ENCODE measurements at places on chromosomes 1 and 21.

- DNase-seq = peak; percentile 78
Measured at GRCh38 chr1:205976708-205977401, 26.3 kb downstream of the RAB7B start.

DNA sequence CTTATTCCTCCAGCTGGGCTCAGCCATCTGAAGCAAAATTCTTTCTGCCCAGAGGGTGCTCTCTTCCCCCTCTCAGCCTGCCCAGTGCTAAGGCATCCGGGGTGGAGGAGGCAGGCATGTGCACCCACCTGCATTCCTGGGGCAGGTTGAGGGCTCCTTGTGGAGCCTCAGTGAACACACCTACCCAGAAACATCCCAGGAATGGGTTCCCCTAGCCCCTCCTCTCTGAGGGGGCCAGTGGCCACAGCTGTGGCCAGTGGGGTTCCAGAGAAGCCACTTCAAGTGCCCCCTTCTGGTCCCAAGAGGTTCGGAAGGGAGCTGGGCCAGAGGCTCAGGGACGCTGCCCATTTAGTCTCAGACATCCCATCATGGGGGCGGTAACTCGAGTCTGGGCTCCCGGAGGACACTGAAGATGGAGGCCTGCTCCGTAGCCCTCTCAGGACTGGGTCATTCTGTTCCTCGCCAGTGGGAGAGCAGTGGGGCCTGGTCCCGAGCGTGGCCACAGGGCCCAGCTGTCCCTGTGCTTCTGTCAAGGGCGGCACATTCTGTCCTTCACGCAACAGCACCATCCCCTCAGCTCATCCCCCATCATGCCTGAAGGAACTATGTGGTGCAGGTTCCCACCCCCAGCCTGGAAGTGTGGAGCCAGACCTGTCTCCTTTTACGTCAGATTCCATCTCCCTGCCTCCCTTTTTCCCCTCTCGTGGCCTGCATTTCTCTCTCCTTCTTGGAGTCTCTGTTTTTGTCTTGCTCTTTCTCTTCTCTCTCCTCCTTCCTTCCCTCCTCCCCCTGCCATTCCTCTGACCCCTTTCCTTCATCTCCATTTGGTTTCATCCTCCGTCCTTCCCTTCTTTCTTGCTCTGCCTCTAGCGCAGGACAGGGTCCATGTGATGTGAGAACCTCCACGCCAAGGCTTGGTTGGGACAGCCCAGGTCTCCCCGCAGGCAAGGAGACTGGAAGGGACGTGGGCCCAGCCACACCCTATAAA lies 49.6 kb upstream of the KDM4A start:
- no peak for DNase-seq

- peak; percentile 8 for DNase-seq
Measured at GRCh38 chr1:150563340-150564038, 14.3 kb downstream of the ADAMTSL4 start.

DNA sequence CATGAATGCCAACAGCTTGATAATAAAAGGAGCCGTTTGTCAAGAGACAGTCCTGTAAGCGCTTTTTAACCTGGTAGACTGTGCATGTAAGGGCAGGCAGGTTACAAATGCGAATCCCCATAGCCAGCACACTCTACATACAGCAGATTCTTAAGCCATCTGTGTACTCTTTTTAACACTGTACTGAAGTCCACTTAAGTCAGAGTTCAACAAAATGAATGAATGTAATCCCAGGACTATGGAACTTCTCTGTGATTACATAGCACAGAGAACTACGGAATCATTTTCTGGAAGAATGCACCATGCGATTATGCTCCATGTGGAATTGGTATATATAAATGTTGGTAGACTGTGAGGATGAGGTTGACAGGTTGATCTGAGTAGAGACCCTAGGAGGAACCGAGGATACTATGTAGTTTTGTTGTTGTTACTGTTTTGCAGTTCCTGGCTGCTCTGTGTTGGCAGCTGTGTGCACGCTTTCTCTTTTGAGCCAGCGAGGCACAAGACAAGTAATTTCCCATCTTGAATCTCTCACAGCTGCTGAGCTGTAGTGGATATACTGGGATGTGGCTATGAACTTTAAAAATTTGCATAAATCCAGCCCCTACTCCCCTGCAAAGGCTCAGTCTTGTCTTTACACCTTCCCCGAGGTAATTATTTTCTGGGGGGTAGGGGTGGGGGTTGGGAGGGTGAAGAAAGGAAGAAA lies 21.9 kb downstream of the LRRC8D start:
- DNase-seq = no peak

DNA sequence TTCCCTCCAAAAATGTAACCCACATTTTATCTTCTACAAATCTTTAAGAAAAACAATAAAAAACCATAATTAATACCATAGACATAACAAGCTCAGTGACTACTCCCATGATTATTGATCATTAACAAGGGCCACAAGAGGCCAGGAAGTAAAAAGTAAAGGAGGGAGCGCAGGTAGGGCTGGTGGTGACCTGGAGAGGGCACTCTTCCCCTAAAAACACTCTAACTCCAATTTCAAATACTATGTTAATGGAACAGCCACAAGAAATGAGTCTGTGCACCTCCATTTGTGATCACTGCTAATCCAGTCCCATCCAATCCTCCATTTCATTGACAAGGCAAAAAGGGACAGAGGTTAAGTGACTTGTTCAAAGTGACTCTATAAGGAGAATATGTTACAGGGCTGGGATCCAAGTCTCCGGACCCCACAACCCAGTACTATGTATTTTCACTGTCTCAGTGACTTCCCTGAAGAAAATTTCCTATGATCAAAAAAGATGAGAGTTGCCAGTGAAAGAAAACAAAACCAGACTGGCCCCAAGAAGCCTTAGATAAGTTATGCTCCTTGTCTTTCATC lies 41.2 kb upstream of the CFAP298 start:
- DNase-seq = no peak

- DNase-seq = no peak
Measured at GRCh38 chr1:147078606-147079399, 93.5 kb downstream of the PRKAB2 start.

GRCh38 chr1:241917487-241917886 lies 40.1 kb upstream of the BECN2 start:
- DNase-seq = no peak

DNA sequence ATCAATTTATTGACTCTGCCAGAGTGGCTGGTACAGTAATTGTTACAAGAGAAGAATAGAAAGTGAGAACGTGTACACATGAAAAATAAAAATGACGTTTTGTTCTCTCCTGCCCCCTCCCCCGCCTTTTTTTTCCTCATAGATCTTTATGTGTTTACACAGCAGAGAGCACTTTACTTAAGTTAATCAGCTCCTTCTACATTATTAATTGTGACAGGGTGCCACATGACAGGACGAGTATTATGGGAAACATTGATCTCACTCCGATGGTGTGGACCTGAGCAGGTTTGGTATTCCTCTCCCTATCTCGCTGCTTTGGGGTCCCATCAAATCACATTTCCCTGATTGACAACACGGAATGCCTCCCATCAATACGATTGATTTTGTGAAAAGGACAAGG lies 285.7 kb downstream of the TM2D1 start:
- DNase-seq = no peak

GRCh38 chr1:213623064-213623581 lies 364.6 kb upstream of the PROX1 start:
- DNase-seq = no peak

DNA sequence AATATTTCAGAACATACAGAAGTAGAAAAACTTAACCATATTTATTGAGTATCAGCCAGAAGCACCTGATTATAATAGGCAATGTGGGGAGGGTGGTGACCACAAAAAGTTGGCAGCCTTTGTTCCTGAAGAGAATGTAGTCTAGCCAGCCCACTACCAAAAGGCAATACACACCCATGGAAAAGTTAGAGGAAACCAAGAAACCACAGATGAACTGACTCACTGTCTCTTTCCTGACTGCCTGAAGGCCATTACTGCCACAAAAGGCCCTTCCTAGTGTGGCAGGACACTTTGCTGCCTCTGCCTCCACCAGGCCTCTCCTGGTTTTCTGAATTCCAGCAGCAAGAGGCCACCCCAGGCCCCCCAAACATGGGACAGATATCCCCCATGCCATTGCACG lies 14.6 kb upstream of the PROX1 start:
- DNase-seq = no peak

DNA sequence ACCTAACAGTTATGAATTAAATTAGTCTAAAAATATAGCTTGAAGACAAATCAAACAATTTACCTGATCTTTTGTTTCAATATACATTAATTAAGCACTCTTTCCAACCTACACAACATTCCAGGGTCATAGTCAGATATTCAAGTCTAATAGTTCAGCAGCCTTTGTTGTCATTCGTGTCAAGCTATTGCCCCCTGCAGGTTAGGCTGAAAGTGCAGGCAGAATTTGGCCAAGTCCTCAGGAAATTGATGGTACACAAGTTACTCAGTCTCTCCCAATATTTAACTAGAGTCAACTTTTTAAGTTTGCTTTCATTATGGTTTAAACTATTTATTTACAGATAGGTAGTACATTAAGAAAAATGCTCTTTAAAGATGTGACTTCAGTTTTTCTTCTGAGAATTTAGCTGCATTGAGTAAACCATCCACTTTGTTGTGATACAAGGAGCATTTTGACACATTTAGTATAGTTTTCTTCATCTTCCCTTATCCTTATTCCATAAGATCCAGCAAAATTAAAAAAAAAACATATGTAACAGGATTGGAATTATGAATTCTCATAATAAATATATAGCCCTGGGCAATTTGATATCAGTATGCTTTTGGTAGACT lies 130.3 kb upstream of the DPYD start:
- DNase-seq = peak; percentile 20

- DNase-seq = peak; percentile 38
Measured at GRCh38 chr1:8712413-8713231, 104.8 kb downstream of the RERE start.

Measured in NCI-H2171 (cell line).